KBM-7 (cell line): ENCODE measurements at places on chromosomes 6 and 20.

- DNase-seq: no peak
These were observed 81.6 kb upstream of the EZR start for GRCh38 chr6:158900663-158901312.

GRCh38 chr20:24651171-24651975 is 181.9 kb downstream of the SYNDIG1 start:
- DNase-seq: no peak

DNA sequence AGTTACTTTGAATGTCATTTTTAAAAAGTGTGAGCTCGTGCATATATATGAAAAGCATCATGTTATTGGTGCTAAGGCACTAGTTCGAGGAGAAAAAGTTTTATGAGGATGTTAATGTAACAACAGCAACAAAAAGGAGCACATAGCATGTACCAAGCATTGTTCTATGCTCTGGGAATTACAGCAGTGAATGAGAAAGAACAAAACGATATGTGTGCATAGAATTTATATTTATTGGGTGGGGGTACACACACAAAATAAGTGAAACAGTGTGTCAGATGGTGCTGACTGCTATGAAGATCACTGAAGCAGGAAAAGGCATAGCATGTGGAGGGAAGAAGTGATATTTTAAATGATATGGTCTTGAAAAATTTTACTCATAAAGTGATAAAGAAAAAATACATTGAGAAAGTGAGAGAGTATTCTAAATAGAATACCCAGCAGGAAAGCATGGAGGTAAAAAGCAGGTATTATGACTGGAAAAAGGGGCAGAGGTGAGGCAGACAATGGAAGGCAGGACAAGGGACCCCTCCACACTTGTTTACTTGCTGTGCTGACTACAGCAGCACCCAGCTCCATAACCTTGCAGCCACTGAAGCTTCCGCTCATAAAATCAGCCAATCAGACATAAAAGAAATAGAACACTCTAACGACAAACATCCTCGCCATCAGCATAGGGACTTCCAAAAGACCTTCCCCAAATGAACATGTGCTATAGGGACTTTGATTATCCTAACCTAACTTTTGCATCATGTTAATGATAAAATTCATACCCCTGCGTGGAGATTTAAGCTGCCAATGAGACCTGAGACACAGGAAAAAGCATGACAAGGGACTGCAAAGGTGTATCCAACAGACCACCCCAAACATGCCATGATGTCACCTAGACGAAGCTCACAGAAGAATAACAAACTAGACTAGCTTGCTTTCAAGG is 119.9 kb downstream of the HFE start:
- DNase-seq: no peak

DNA sequence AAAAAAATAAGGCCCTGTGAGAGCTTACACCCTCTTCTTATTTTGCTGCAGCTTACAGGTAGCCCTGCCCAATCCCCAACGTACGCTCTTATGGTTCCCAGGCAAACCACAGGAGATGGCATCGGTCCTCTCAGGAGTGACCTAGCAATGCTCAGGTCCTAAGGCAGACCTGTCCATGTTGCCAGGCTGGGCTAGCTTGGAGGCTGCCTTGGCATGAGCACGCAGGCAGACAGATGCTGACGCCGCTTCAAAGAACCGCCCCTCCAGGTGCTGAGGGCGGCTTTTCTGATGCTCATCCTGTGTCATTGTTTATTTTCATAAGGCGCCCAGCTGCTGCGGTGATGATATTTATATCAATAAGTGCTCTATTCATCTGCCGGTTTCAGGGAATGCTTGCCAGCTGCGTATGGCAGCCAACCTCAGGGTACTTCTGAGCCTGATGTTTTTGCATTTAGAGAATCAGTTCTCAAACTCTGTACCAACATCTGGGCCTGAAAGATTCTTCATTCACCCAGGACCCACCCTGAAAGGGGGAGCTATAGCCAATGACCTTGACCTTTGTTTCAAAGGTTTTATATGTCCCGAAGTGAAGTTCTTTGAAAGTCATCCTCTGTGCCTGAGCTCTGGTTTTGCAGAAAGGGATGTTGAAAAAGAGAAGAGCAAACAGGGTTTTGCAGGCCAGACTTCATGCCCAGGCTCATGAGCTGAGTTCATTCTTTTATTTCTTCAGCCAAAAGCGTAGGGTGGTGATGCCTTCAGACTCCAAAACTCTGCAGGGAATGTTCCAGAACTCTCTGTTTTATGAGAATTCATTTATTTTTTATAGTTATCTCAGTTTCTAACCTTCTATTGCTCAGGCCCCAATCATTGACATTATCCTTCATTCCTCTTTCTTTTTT is 475.6 kb upstream of the CHD6 start:
- DNase-seq: no peak

DNA sequence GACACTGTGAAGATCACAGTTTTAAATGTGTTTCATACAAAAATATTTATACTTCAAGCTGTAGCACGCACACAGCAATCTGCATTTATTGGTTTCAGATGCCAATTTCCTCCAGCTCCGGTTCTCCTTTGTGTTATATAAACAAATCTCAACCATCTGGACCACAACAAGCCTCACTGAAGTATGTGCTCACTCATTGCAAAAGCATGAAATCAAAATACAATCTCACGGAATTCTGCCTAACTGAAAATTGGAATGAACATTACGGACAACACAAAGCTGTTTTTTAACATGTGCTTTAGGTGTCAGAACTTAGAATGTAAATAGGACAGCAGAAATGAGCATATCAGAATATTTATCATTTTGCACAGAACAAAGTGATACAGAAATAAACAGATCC is 38.0 kb downstream of the RCAN2 start:
- DNase-seq: no peak

- DNase-seq: no peak
These were observed 50.3 kb downstream of the FRK start for GRCh38 chr6:116010386-116010785.

DNA sequence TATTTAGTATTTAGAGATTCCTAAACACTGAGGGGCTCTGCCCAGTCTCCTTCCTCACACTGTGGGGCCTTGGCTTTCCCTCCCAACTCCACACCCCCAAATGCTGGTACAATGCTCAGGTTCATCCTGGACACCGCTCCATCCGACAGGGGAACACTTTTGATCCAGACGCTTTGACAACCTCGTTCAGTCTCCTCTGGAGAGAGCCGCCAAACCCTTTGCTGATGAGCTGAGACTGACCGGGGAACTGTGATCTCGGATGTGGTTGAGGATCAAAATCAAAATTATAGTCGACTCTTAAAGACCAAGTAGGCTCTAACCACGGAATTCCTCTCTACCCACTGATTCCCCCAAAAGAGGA is 38.8 kb upstream of the HLA-E start:
- DNase-seq: no peak

DNA sequence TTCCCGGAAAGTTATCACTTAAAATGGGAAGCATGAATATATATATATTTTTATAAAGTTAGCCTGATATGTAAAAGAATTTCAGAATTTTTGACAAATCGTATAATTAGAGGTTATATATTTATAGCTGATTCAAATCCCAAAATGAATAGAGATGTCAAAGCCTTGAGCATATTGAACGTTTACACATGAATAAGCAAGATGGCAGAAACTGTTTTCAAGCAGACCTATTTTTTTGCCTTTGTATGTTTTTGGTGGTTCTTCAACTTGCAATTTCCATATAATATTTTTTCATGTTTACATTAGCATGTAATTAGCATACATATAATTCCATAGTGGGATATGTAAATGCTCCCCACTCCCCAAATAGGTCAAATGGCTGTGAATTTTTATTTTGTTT is 189.9 kb downstream of the PRL start:
- DNase-seq: no peak

- DNase-seq: no peak
These were observed 17.0 kb upstream of the SLA2 start for GRCh38 chr20:36663031-36663430.
